IMR-90 (cell line): ENCODE measurements at places on chromosomes 5 and 9. TPM values are rescaled to one million over a fixed set of nuclear protein-coding genes. Genes with fewer than 3 reads are reported as not detected.

DNA sequence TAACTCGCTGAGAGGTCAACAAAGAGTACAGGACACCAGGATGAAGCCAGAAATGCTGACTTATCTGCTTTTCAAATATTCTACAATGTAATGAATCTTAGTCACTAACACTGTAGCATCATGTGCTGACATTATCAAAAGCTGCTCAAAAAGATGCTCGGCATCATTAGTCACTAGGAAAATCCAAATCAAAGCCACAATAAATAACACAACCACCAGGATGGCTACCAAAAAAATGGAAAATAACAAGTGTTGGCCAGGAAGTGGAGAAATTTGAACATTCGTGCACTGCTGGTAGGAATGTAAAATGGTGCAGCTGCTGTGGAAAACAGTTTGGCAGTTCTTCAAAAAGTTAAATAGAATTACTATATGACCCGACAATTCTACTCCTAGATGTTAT is 269.1 kb downstream of the GLIS3 start:
- H3K27ac ChIP-seq: no peak overlapping the region
- no peaks in the 10 kb centered on the region for H3K4me1 ChIP-seq
- H3K36me3 ChIP-seq: no peaks in the 10 kb centered on the region; the same call in 1 of the 2 replicates
- H3K27me3 ChIP-seq: no peaks in the 10 kb centered on the region

DNA sequence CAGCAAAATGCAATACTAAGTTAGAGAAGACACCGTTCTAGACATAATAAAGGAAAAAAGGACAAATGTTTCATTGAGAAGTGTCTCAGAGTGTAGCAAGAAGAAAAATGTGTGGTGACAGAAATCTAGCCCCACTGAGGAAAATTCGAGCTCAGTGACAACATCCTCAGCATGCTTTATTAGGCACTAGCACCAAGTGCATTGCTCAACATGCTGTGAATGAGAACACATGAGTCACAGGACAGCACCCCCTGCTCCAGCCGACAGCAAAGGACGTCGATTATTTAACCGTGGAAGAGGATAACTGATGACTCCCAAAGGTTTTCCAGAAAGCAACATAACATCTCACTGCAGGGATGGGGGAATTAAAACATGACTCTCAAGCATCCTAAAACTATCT is 182.7 kb downstream of the GNAQ start:
- DNase-seq: peak; percentile 91
- no peak overlapping the region for H3K4me3 ChIP-seq
- peaks cover 26% of the 10 kb centered on the region for H3K4me1 ChIP-seq
- no peaks in the 10 kb centered on the region for H3K27me3 ChIP-seq

- no peaks in the 10 kb centered on the region for H3K36me3 ChIP-seq
- peaks cover 26% of the 10 kb centered on the region for H3K27me3 ChIP-seq
- no peak for DNase-seq
- H3K4me1 ChIP-seq: no peaks in the 10 kb centered on the region
Measured at GRCh38 chr9:136784249-136784996, 6.7 kb upstream of the TMEM141 start.

DNA sequence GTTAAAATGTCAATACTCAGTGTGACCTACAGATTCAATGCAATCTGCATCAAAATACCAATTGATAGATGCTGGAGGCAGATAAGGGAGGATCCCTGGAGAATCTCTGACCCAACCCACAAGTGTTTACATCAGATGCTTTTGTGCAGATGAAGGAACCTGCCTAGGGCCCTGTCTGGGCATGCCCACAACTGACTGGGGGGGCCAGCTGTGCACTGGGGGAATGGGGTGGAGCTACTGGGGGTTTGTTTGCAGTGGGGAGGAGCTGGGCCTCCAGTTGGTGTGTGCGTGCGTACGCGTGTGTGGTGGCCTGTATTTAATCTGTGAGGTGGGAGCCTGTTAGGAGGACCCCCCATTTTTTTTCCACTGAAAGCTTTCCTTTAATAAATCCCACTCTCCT is 244.9 kb downstream of the TRIM36 start:
- no peaks in the 10 kb centered on the region for H3K27me3 ChIP-seq
- H3K4me3 ChIP-seq: no peak overlapping the region
- H3K36me3 ChIP-seq: no peaks in the 10 kb centered on the region
- DNase-seq: no peak

- H3K36me3 ChIP-seq: no peaks in the 10 kb centered on the region
- no peak for DNase-seq
- no peak overlapping the region for H3K4me3 ChIP-seq
- no peak overlapping the region for H3K27ac ChIP-seq
- H3K27me3 ChIP-seq: peaks cover 2% of the 10 kb centered on the region; the same call in 1 of the 2 replicates
- H3K4me1 ChIP-seq: no peaks in the 10 kb centered on the region
Measured at GRCh38 chr5:17415321-17415758, 82.7 kb upstream of the TAF11L2 start.

Gene GARNL3
- total RNA-seq: 3.9 and 5.0 TPM in 2 replicates

- H3K4me1 ChIP-seq: peaks cover 20% of the 10 kb centered on the region
- no peak for DNase-seq
- H3K4me3 ChIP-seq: no peak overlapping the region
Measured at GRCh38 chr9:137281345-137282116, 4.0 kb downstream of the TOR4A start.

Gene BTNL8
- not detected in 2 replicates for total RNA-seq

DNA sequence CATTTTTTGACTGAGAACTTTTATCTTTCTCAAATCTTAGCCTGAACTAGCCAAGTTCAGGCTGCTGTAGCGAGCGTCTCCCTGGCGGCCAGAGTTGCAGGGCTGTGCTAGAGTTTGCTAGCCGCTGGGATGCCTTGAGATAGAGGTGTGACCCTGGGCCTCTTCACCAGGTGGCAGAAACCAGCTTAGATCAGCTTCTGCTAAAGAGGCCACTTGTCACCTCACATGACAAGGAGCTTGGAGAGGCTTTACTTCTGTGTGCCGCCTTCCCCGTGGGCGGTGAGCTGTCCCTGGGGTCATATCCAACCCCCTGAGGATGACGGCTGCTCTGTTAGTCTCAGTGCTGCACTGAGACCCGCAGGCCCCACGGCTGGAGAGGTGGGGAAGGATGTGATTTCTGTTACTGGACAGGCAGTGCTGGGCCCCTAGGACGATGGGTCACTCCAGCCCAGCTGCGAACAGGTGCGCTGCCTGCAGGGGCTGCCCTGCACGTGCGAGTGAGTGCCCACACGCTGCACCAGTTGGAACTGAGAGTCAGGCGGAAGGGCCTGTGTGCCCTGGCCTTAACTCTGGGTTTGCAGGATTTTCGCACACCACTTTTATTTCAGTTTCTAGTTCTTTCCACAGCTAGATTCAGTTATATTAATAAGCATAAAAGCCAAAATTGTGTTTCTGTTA is 63.8 kb downstream of the EHMT1 start:
- DNase-seq: no peak
- no peaks in the 10 kb centered on the region for H3K27me3 ChIP-seq
- no peak overlapping the region for H3K27ac ChIP-seq
- peaks cover 2% of the 10 kb centered on the region; the same call in 1 of the 2 replicates for H3K36me3 ChIP-seq

- no peak overlapping the region; the same call in 1 of the 2 replicates for H3K27ac ChIP-seq
- H3K27me3 ChIP-seq: no peaks in the 10 kb centered on the region
- peak overlapping the region; percentile 63 for H3K4me3 ChIP-seq
- H3K36me3 ChIP-seq: no peaks in the 10 kb centered on the region
Measured at GRCh38 chr9:105244734-105245028, 230 bp downstream of the SLC44A1 start.

Gene STPG3
- not detected in 2 replicates for total RNA-seq

Gene PCDHGA9
- total RNA-seq: 3.9 and 4.5 TPM in 2 replicates

GRCh38 chr9:94061864-94062263 is 22.4 kb upstream of the PTPDC1 start:
- H3K4me3 ChIP-seq: no peak overlapping the region
- no peaks in the 10 kb centered on the region for H3K4me1 ChIP-seq
- no peaks in the 10 kb centered on the region for H3K27me3 ChIP-seq
- no peak for DNase-seq
- no peaks in the 10 kb centered on the region for H3K36me3 ChIP-seq

Gene PCDHB14
- total RNA-seq: 0.18 and 0.28 TPM in 2 replicates

DNA sequence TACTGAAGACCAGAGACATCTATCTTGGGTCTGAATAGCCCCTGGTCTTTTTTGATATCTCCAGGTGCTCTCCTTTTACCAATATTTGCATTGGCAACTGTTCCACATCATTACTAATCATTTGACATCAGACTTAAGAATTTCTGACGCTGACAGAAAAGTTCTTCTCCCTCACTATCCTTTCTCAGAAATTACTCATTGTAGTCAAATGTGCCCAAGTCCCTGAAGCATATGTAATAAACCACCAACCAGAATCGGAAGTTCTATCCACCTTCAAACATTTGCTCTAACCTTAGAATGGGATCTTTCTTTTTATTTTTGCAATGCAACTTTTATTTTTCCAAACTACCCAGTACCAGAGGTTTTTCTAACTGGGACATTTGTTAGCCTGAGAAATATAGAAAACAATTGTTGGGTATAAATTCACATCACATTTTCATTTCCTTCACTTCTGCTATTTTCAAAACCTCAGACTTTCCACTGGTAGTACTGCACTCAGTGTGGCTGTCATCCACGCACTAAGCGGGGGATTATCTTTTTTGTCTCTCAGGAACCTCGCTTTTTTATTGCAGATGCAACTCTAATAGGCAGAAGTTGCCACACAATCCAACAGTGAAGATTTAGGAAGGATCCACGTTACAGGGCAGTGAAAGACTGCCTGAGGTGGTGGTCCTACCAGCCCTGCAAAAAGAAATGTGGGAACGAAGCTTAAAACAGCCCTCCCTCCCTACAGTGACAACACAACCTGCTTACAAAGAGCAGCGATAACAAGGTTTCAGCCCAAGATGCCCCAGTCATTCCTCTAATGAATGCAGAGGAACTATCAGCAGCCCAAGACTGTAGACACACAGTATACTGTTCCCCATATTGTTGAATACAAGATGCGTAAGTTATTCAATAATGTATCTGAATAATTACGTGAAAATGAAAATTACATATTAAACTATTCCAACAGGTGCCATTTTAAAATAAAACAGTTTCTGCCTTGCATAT is 201.2 kb downstream of the EBF1 start:
- no peak overlapping the region for H3K4me3 ChIP-seq
- no peak overlapping the region for H3K27ac ChIP-seq
- no peaks in the 10 kb centered on the region for H3K4me1 ChIP-seq
- no peak for DNase-seq
- no peaks in the 10 kb centered on the region for H3K36me3 ChIP-seq

Gene BRINP1
- total RNA-seq: under 0.01 TPM in 1 of 2 replicates, not detected in the other

Gene CCDC152
- 0.90 and 1.9 TPM in 2 replicates for total RNA-seq

Gene CDKN2B-AS1
- total RNA-seq: 1.1 and 1.7 TPM in 2 replicates
